ENCODE measurements at places on chromosomes 5 and 9.

DNA sequence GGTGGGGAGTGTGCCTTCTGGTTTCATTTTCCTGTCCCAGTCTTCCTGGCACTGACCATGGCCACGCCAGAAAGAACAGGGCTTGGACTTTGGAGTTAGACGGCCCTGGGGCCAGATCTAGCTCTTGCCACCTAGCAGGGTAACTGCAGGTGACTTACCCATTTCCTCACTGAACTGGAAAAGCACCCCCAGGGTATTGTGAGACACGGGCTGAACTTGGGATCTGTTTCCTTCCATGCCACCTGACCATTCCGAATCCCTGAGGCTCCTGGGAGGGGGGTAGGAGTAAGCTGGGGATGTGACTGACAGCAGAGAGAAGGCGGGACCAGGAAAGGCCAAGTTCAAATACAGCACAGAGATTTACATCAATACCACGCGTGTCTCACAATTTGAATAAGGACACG, 9.4 kb downstream of the HNRNPAB start:
- no peak for DNase-seq

DNA sequence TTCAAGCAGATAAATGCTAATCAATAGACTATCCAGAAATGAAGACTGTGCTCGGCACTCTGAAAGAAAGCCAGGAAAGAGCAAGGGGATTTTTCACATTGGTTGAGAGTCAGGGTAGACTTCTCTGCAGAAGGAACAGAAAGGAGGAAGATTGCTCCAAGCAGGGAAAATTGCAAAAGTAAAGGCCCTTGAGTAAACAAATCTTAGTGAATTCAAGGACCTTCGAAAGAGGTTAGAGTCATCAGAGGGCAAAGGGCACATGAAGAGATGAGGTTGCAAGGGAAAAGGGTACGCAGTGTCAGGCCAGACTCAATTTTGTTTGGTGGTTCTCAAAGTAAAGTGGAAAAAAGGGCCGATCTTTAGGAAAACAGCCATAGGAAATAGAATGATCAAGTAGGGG, 157.6 kb upstream of the RAI14 start:
- DNase-seq: no peak

DNA sequence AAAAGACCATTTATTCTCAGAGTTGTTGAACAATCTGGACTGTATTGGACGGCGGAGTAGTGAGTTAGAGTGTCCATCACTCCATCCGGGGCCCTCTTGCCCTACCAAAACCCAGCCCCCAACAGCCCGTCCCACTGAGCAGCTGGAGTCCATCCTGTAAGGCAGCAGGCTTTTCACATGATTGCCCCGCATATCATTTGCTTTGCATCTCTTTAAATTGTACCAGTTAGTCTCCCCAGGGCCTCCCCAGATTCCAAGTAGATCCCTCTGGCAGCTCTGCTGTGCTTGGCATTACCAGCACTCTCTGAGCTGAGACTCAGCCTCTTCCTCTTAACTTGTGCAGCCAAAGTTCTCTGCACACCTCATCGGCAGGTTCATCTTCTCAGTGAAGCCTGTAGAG, 48.6 kb upstream of the ADCY2 start:
- DNase-seq: no peak

DNA sequence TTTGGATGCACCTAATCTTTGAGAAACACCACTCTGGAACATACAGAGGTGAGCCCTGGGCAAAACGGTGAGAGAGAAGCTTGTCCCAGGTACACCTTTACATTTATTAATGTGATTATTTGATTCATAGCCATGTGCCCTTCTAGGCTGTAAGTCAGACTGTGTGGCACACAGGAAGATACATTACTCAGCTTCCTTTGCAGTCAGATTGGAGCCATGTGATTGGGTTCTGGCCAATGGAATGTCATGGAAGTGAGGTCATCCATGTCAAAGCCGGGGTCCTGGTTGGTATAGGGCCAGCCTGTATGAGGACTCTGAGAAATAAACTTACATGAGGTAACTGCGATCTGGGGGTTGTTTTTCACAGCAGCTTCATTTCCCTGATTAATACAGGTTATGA, 106.8 kb upstream of the CD180 start:
- no peak for DNase-seq

- DNase-seq: no peak
These were observed 56.9 kb upstream of the STXBP1 start for GRCh38 chr9:127554966-127555839.

DNA sequence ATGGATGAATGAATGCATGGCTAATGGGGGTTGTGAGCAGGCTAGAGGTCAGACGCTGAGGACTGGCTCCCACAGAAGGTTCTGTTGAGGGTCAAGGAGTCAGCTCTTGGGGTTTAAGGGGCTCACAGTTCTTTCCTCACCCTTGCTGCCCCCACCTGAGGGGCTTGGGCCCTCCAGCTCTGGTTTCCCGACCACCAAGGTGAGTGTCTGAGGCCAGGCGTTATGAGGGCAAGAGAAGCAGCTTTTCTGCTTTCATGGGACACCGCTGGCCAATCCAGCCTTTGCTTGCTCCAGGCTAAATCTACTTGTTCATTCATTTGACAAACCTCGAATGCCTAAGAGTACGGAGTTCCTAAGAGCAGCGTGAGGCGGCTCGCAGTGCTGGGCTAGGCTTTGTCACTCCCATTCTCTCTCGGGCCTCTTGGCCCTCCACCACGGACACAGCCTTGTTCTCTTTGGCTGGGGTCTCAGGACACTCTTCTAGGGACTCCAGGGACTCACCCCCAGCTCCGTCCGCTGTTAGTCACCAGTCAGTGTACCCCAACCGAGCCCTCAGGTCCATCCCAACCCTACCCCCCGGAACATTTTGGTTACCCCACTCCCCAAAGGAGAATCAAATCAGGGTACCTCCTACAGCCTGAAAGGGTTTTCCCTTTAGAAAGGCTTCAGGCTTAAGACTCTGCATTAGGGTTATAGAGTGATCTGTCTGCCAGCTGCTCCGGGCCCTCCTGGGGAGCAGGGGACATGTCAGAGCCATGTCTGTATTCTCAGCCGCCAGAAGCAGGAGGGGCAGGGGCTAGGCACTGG, 210.1 kb upstream of the MVB12B start:
- no peak for DNase-seq

GRCh38 chr5:42250-42649, 49.7 kb upstream of the PLEKHG4B start:
- no peak for DNase-seq

DNA sequence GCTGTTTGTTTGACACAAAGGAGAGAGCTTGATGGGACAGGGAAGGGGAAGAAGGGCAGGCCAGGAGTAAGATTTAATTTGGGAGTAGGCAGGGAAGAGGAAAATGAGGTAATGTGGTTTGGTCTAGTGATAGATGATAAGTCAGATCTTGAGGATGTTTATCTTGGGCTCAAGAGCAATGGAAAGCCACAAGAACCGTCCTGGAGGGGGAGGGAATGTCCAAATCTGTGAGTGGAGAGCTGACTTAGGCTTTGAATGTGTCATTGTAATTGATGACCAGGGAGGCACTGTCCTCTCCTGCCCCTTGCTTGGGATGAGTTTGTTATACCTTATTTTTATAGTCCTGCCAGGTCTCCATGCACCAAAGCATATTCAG, 37.5 kb downstream of the MAMDC2 start:
- DNase-seq: no peak

GRCh38 chr5:91059409-91059808, 323.7 kb downstream of the ARRDC3 start:
- DNase-seq: no peak

- no peak for DNase-seq
These were observed 62.3 kb upstream of the DAPK1 start for GRCh38 chr9:87435189-87435880.

DNA sequence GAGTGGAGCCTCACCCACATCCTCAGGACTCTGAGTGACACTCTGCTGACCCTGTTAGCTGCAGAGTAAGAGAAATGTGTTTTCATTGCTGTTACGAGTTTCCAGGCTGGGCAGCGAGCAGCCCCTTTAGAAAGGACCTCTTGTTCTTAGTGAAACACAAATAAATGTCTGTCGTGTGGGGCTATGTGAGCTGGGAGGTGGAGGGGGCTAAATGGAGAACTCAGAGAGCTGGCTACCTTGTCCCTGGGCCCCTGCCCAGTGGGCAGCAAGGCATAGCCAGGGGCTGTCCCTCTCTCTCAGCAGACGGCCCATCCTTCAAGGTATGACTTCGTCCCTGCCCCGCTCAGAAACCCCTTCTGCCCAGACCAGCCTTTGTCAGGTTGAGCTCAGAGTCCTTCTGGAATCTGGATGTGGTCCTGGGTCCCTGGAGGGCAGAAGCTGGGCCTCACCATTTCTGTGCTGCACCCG, 10.2 kb downstream of the DCANP1 start:
- DNase-seq: no peak

DNA sequence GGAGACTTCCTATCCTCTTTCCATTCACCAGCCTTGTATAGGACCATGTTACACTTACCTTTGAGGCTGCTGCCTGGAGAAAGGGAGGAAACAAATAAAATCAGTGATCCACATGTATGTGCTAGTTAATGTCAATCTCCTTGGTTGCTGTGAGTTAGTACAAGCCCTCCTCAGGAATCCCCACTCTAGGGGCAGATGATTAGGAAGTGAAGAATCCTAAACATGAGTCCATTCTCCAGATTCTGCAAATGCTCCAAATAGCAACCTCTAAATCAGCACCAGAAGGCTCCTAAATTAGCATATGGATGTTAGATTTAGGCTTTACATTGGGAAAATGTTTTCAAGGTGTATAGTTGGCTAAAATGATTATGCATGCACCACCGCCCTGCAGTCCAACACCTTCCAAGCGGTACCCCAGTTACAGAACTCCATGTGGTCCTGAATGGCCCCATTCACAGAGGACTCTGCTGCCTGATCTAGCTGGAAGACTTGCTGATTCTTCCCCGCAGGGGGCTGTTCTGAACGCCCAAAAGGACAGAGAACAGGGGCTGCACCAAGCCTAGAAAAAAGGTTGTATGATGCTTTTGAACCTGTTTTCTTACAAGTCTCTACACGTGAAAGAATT, 123.2 kb downstream of the TLE1 start:
- no peak for DNase-seq

DNA sequence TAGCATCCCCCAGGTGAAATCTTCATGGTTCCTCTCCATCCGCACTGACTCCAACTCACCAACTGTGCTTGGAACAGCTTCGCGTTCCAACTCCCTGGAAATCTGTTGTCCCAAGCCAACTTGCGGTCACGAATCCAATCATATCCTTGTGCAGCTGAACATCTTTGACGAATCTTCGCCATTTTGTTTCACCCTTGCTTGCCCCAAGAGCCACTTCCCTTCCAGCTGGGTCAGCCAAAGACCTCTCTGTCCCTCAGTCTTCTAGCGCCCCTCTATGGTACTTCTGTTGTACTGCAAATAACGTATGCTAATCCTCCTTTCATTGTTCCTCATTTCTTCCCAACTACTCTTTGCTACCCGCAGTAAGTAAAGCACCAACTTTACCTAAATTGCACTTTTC, 61.0 kb upstream of the TARS1 start:
- peak; percentile 24 for DNase-seq

DNA sequence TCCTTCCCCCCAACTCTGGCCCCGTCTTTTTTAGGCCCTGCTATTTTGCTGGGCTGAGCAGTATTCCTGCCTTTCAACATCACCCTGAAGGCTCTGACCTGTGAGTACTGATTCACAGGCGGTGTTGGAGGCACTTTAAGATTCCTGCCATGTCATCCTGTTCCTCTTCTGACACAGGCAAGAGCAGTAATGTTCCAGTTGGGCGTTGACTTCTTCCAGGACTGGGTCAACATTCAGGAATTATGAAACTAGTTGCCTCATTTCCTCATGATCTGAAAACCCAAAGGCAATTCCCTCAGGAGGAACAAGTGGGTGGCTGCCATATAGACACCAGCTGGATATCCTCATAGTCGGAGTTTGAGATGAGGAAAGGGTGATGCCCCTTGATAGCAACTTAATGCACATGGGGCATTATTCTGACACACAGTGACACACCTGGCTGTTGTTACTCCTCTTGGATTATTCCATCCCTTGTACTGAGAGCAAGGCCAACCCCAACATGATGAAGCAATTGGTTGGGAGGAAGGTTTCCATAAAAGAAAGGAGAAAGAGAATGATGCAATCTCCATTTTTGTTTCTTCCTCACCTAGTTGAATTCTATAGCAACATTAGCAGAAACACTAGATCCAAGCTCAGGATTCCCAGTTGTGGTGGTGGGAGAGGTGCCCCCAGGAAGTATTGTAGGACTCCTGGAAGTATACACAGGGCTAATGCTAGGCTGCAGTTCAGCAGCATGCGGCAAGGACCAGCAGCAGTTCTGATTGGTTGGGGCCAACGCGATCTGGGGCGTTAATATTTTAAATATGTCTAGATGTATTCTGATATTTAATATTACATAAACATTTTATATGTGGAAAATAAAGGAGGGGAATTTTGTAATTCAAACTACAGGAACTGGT, 19.6 kb upstream of the GLRX start:
- DNase-seq: no peak

GRCh38 chr5:6659941-6660684, 26.9 kb downstream of the SRD5A1 start:
- no peak for DNase-seq

- DNase-seq: no peak
These were observed 168.4 kb upstream of the MAP1B start for GRCh38 chr5:71938895-71939294.

DNA sequence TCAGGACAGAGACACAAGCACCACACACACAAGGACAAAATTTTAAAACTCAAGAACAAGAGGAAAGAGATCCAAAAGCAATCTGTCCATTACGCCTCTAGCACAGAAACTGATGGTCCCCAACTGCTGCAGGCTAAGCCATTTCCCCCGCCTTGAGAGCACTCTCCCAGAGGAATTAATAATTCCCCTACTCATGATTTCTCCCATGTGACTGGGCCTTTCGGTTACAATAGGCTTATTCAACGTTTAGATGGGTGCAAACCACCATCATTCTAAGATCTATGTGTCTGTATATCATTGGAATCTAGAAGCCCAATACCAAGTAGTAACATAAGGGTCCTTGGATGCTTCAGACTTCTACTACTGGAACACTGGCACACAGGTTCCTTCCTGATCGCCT, 18.8 kb downstream of the BRD8 start:
- no peak for DNase-seq

DNA sequence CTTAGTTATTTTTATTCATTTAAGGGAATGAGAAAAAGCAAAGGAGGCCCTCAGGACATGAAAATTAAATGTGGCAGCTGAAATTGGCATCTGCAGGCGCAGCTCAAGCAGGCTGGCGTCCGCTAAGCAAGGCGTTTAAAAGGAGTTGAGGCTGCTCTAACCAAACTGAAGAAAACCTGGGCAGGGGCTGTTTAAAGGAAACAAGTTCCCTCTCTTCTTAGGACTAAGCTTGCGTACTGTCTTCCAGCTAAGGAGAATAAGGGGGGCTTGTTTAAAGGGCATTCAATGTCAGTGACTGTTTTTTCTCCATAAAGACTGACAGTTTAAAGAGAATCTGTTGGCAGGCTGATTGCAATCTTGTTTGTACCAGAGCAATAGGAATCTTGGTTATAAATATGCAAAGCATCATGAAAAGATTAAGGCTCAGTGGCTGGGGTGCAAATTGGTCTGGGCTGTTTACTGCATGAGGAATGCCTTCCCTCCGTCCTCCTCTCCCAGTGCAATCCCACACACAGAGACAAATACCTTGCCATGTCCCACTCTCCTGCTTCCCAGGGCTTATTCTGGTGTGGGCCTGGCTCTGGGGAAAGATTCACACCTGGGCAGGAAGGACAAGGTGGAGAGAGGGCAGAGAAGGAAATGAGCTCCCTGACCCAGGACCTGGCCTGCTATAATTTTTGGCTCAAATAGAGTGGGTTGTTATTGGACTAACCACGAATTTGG, 85.9 kb upstream of the LIFR start:
- no peak for DNase-seq

GRCh38 chr5:35488791-35489190, 128.9 kb upstream of the SPEF2 start:
- peak; percentile 55 for DNase-seq

All from AML-193 (cell line).